ENCODE measurements at places on chromosomes 6 and 20. TPM values are rescaled to one million over a fixed set of nuclear protein-coding genes. Genes with fewer than 3 reads are reported as not detected.

- ATAC-seq = no peak
These were observed 33.8 kb upstream of the FAM135A start for GRCh38 chr6:70379473-70380013.

Gene KIF25
- total RNA-seq = not detected

Gene ELOVL5
- total RNA-seq = 95.5 TPM

GRCh38 chr20:54127855-54128574 lies 45.8 kb downstream of the CYP24A1 start:
- no peak for ATAC-seq

- ATAC-seq = peak; percentile 18
These were observed 537 bp upstream of the GABBR1 start for GRCh38 chr6:29633534-29633905.

DNA sequence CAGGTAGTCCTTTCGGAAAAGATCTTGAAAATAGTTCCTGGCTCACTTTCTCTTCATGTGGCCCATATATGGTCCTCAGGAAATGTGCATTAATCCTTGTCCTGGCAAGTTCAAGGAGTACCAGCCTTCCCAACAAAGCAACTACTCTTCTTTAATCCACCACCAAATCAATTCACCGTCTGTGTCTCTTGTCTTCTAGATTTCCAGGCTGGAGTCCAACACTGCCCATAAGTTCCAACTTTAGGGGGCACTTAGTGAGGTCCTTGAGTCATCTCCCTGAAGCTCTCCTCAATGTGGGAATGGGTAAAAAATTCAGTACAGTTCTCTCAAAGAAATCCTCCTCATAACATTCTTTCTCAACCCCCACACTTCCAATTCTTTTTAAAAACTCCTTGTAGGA lies 6.9 kb upstream of the DAAM2 start:
- no peak for ATAC-seq

Gene OPRL1
- 0.73 TPM for total RNA-seq

GRCh38 chr20:32632461-32633354 lies 41.0 kb downstream of the C20orf203 start:
- no peak for ATAC-seq

DNA sequence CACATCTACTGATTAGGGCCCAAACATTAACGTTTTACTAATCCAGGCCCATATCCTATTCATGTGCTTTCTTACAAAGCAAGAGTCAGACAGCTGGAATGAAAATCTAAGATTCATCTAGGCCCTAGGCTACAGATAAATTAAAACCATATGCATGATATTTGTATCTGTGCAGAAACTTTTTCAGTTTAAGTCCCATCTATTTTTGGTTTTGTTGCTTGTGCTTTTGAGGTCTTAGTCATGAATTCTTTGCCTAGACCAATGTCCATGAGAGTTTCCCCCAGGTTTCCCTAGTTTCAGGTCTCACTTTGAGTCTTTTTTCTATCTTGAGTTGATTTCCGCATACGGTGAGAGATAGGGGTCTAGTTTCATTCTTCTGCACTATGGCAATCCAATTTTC lies 20.2 kb downstream of the ADNP start:
- no peak for ATAC-seq

Data from motor neuron (in vitro differentiated cells).